ENCODE measurements at places on chromosomes 1 and 21. TPM values are rescaled to one million over a fixed set of nuclear protein-coding genes. Genes with fewer than 3 reads are reported as not detected.

NCF2 gene
- total RNA-seq = 4.2 TPM

- H3K4me1 ChIP-seq = no peaks in the 10 kb centered on the region
- H3K27me3 ChIP-seq = peaks cover 2% of the 10 kb centered on the region
- no peak for DNase-seq
- H3K4me3 ChIP-seq = no peak overlapping the region
- H3K27ac ChIP-seq = no peak overlapping the region
Observed at GRCh38 chr1:155158991-155159390, 14.1 kb downstream of the KRTCAP2 start.

DNA sequence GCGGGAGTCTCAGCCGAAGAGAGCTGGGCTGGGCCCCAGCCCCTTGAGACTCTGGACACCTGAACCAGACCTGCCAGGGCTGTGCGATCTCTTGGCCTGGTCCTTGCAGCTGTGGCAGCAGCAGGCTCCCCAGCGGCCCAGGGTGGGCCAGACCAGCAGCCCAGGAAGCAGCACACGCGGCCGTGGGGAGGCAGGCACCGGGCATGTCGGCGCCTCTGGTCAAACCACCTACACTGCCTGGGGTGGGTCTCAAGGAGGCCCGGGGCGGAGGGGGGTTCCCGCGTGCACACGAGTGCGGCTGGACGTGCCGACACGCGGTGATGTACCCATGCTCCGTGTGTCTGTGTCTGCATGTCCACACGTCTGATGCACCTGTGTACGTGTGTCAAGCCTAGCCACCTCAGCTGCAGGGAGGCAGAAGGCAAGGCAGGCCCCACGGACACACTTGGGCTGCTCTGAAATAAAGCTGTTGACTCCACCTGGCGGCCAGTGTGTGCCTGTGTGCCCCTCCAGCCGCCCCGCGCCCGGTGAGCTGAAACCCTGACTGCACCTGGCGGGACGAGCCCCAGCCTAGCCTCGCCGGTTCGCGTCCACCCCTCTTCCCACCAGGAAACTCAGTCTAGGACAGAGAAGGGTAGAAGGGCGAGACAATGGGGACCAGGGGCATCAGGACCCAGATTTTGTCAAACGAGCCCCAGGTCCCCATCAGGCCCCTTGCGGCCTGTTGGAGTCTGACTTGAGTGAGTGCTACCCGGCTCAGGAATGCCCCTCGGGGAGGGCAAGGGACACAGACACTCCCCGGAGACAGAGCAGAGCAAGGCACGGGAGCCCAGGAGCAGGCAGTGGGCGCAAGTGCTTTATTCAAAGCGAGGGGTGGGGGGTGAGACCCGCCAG, 11.6 kb downstream of the SCNN1D start:
- no peak overlapping the region for H3K27ac ChIP-seq
- H3K4me3 ChIP-seq = no peak overlapping the region
- DNase-seq = peak; percentile 84
- no peaks in the 10 kb centered on the region for H3K36me3 ChIP-seq

DNA sequence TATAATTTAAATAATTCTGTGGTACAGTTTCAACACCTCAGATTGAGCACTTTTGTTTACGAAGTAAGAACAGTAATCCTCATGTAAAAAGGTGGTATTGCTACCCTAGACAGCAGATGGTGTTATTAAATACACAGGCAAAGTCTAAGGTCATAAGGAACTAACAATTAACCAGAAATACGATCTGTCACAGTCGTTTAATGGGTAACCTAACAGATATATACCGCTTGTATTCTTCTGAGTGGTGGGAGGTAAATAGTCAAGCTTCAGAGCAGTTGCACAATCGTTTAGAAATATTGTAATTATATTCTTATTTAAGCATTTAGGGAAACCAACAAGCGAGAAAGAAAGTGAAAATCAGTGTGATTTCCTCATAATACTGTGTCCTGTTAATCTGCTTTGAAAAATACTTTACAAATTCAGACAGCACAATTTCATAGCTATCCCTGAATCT, 9.8 kb upstream of the IRF2BP2 start:
- no peak overlapping the region for H3K27ac ChIP-seq
- H3K27me3 ChIP-seq = no peaks in the 10 kb centered on the region
- no peak for DNase-seq
- H3K4me1 ChIP-seq = peaks cover 17% of the 10 kb centered on the region

ATF6 gene
- total RNA-seq = 16.9 TPM

GRCh38 chr1:205317311-205317917, 4.1 kb downstream of the NUAK2 start:
- H3K4me1 ChIP-seq = peaks cover 78% of the 10 kb centered on the region
- H3K4me3 ChIP-seq = no peak overlapping the region
- peak overlapping the region; percentile 73 for H3K27ac ChIP-seq
- H3K36me3 ChIP-seq = no peaks in the 10 kb centered on the region

GRCh38 chr1:33519240-33519884, 46.9 kb downstream of the ZSCAN20 start:
- H3K27me3 ChIP-seq = peaks cover 10% of the 10 kb centered on the region
- H3K4me3 ChIP-seq = no peak overlapping the region
- no peaks in the 10 kb centered on the region for H3K36me3 ChIP-seq
- DNase-seq = no peak
- H3K27ac ChIP-seq = no peak overlapping the region

F13B gene
- total RNA-seq = not detected

- no peak for DNase-seq
- no peak overlapping the region for H3K27ac ChIP-seq
- H3K36me3 ChIP-seq = peaks cover 24% of the 10 kb centered on the region
- H3K27me3 ChIP-seq = no peaks in the 10 kb centered on the region
- no peak overlapping the region for H3K4me3 ChIP-seq
- H3K4me1 ChIP-seq = peaks cover 2% of the 10 kb centered on the region
Observed at GRCh38 chr1:44312399-44313196, 42.5 kb downstream of the ERI3 start.

GRCh38 chr1:86147755-86148154, 8.8 kb downstream of the COL24A1 start:
- H3K27ac ChIP-seq = no peak overlapping the region
- H3K27me3 ChIP-seq = no peaks in the 10 kb centered on the region
- DNase-seq = no peak
- H3K4me3 ChIP-seq = no peak overlapping the region
- no peaks in the 10 kb centered on the region for H3K36me3 ChIP-seq

DNA sequence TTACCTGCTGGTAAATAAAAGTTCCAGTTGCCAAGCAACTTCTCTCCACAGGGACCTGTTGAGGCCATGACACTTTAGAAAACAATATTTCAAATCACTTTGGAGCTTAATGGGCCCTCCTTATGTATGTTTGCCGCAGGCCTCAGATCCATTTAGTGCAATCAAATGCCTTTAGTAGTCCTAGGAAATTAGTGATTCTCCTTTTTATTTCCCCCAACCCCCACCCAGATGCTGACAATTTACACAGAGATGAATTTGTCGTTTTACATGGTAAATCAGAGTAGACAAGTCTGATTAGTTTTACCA, 83.6 kb downstream of the CLIC4 start:
- no peaks in the 10 kb centered on the region for H3K36me3 ChIP-seq
- H3K4me3 ChIP-seq = no peak overlapping the region
- DNase-seq = no peak
- peaks cover 2% of the 10 kb centered on the region for H3K27me3 ChIP-seq
- H3K27ac ChIP-seq = no peak overlapping the region

ZNF692 gene
- total RNA-seq = 85.6 TPM

DNA sequence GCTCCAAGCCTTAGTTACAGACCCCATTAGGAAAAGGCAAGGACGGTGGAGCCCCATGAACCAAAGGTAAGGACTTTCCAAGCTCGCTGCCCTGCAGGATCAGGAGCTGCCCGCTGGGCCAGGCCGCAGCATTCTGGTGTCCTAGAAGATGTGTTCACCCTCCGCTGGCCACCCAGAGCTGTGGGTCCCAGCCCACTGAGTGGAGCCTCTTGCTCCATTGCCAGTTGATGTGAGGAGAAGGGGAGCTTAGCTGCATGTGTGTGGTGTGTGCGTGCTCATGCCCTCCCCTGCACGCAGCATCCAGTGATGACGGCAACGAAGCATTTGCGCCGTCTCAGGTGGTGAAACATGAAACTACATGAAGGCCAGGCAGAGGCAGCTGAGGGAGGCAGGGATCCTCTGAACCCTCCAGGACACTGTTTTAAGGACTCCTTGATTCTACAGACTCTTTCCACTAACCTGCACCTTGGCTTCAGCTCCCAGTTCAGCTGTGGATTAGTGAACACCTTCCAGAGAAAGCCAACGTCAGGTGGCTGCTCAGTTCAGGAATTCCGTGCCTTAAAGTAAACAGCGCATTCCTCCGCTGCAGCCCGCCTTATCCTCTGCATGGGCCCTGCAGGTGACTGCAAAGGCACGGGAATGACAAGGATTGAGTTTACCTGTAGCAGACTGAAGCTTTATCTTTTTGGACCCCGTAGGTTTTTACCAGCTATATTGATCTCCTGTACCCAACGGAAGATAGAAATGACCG, 48.7 kb downstream of the SMYD2 start:
- H3K27me3 ChIP-seq = no peaks in the 10 kb centered on the region
- H3K4me3 ChIP-seq = no peak overlapping the region
- no peak for DNase-seq

Measured in activated CD8-positive, alpha-beta T cell treated with anti-CD3 and anti-CD28 coated beads for 36 hours (primary cell).